SHP77 treated with DMSO at 0.1 percent for 48 hours (cell line): ENCODE measurements at places on chromosomes 7 and 10.

DNA sequence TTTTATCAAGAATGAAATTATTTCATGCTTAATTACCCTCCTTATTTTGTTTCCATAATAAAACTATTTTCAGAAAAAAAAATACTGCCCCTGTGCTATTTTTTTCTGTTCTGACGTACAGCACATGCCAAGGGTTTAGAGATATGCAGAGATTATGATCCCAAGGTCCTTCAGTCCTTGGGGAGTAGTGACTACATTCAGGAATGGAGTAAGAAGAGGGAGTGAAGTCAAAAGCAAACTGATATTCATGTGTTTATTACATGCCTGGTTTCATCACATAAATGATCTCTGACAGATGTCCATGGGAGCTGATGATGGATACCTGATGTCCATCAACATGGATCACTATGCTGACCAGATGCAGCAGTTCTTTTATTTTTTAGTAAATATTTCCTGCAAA, 17.2 kb downstream of the AKAP9 start:
- no peak for DNase-seq

DNA sequence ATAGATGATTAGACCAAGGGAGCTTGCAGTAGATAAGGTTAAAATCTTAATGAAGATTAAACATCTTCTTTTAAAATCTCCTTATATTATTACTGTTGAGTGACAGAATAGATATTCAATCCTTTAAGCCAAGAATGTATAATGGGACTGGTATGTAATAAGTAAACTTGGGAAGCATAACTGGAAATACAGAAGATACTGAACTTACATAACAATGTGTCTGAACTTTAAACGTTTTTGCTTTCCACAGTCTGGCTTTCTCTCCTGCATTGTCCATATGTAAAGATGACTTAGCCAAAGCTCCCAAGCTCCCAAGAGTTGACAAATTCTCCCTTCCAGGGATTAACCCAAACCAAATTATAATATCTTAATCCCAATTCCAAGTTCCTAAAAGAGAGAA, 129.8 kb downstream of the KCND2 start:
- no peak for DNase-seq

DNA sequence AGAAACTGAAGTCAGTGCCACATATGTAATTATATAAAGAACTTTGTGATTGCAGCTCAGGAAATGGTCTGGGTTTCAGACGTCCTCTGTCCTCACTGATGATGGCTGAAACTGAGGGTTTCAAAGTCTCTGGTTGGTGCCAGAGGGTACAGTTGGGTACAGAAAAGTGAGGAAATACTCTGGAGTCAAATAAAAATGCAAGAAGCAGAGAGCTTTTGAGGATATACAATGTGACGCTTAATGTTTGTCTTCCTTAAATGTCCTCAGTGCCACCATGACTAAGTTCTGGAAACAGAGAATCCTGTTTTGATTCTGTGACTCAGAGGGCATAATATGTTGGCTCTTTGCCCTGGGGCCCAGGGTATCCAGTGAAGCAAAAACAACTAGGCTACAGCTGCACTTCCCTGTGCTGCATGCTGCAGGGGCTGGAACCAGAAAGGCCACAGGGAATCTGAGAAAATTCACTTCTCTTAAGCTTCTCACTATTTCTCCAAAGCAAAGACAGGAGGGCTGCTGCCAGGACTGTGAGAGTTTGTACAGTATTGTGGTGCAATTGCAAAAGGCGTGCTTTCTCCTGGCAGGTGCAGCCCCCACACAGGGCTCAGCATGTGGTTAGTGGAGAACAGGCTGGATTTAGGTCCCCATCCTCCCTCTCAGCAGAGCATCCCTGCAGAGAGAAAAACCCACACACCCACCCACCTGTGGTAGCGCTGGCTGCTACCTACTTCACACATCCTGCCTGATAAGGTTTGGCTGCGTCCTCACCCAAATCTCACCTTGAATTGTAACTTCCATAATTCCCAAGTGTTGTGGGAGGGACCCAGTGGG, 169.5 kb upstream of the SVIL start:
- peak; percentile 62 for DNase-seq

GRCh38 chr10:87038786-87039185, 18.7 kb downstream of the FAM25A start:
- DNase-seq = no peak

- no peak for DNase-seq
These were observed 9.3 kb upstream of the MCU start for GRCh38 chr10:72682638-72683037.
